Right lung (tissue), 10 donors: ENCODE measurements at places on chromosomes 6 and 20. TPM values are rescaled to one million over a fixed set of nuclear protein-coding genes. Genes with fewer than 3 reads are reported as not detected.

GRCh38 chr6:160277144-160277543 lies 18.5 kb upstream of the SLC22A2 start:
- DNase-seq, result no peak

- no peak for DNase-seq
Measured at GRCh38 chr6:138722425-138723371, 50.9 kb upstream of the CCDC28A start.

DNA sequence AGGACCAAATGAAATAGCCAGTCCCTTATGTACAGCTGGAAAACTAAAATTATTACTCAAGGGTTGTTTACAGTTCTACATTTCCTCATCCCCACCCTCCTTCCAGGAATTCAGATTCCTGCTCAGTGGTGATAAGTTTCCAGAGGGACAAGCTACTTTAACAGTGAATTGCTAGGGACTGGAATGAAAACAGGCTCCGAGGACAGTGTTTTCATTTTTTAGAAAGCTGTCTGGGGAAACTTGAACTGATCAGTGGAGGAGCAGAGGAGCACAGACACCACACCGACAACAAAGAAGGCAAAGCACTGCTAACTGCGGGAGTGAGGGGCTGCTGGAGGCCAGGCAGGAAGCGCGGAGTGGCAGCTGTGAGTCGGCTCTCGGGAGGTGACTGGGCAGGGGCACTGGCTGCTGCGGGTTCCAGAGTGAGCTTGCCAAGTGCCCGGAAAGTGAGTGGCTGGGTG lies 322.2 kb downstream of the ESR1 start:
- no peak for DNase-seq

DNA sequence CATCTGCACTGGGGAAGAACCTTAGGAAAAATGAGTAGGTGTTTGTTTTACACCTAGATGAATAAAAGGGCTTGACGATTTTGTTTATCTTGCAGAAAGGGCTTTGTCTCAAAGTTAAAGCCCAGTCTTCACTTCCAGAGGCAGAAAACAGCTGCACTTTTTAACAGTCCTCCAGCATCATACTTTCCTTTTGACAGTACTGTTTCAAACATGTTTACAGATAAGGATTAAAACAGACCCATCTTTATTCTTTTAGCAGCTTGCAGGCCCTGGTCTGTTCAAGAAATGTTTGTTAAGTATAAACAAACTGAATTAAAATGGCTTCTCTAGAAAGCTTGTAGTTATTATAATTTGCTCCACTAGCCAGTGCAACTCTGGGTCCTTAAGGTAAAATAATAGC lies 374.2 kb downstream of the EPHA7 start:
- no peak for DNase-seq

- DNase-seq, result no peak
Measured at GRCh38 chr6:16811277-16811979, 50.2 kb upstream of the ATXN1 start.

DNA sequence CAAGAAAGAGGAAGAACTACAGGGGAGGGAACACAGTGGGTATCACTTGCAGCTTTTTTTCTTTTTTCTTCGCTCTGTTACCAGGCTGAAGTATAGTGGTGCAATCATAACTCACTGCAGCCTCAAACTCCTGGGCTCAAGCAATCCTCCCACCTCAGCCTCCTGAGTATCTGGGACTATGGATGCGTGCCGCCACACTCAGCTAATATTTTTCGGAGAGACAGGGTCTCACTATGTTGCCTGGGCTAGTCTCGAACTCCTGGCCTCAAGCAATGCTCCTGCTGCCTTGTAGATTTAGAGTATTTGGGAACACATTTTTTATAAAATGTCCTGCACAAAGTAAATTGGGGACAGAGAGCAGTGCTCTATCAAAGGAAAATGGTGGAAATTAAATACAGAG lies 28.3 kb downstream of the PARD6B start:
- no peak for DNase-seq

- no peak for DNase-seq
Measured at GRCh38 chr6:146827216-146827928, 228.6 kb downstream of the ADGB start.

DNA sequence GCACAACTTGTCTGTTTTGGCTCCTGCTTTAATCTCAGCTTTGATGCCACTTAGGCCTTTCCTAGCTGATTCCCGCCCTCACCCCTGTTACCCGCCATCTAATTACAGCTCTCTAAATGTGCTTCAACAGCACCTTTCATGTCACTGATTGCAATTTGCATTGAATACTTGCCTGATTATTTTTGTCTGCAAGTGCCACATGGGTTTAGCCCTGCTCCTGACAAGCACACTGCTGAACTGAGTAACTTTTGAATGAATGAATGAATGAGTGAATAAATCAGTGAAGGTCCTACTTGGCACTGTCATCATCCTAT lies 591 bp upstream of the DCBLD1 start:
- DNase-seq, result no peak

DNA sequence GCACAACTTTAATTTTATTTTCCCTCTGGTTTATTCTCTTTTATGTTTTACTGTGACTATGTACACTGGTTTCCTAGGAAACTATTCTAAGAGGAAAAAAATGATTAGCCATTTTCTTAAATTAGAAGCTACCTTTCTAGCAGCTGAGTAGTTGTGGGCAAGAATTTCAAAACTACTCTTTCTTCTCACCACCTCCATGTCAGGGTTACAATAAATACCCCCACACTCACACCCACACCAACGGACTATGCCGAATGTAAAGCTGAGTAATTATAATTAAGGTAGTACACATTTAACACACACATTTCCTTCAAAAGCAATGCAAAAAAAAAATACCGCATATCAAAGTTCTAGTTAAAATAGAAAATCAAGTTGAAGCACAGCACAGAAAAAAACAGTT lies 78.9 kb downstream of the ARHGAP18 start:
- DNase-seq, result no peak

GRCh38 chr6:90285042-90285481 lies 11.6 kb downstream of the BACH2 start:
- no peak for DNase-seq

- no peak for DNase-seq
Measured at GRCh38 chr6:88749849-88750248, 213.6 kb downstream of the RNGTT start.

DNA sequence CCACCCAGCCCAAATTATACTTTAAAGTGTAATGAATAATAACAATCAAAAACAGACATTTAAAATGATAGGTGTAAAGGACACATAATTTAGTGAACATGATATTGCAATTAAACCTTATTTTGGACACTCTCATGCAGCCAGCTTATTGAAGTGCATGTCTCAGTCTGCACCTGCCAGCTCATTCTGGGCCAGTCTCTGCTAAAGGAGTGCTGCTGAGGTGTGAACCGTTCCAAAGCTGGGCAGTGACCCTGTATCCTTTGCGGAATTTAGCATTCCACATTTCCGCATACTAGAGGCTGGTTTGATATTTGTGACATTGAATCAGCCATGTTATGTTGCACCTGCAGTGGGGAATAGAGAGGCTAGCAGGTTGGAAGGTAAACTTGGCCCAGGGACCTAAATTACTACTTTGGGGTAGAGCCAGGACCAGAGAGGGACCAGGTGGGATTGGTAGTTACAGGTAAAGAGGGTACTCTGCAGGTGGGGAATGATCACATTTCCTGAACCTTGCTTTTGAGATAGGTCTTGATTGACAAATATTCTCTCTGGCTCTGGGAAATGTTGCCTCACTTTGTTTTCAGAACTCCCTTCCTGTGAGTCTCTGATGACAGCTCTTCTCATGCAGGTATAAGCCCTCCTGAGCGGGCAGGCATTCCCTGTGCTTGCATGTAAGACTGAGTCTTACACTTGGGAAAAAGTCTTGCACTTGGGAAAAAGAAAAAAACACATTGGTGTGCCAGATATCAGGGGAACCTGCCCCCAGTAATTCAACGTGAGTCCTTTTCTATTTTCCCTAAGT lies 26.2 kb downstream of the TULP4 start:
- DNase-seq, result no peak

DNA sequence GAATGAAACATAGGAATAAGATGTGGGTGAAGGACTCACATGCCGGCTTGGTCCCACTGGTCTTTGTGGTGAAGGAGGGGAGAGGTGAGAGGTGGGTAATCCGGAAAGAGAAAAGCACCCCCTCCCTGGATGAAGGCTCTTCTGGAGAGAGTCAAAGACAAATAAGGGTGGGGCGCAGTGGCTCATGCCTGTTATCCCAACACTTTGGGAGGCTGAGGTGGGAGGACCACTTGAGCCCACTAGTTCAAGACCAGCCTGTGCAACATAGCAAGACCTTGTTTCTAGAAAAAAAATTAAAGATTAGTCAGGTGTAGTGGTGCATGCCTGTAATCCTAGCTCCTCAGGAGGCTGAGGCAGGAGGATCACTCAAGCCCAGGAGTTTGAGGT lies 3.1 kb downstream of the LTB start:
- DNase-seq, result no peak

- DNase-seq, result no peak
Measured at GRCh38 chr20:38222231-38222922, 38.2 kb downstream of the KIAA1755 start.

DNA sequence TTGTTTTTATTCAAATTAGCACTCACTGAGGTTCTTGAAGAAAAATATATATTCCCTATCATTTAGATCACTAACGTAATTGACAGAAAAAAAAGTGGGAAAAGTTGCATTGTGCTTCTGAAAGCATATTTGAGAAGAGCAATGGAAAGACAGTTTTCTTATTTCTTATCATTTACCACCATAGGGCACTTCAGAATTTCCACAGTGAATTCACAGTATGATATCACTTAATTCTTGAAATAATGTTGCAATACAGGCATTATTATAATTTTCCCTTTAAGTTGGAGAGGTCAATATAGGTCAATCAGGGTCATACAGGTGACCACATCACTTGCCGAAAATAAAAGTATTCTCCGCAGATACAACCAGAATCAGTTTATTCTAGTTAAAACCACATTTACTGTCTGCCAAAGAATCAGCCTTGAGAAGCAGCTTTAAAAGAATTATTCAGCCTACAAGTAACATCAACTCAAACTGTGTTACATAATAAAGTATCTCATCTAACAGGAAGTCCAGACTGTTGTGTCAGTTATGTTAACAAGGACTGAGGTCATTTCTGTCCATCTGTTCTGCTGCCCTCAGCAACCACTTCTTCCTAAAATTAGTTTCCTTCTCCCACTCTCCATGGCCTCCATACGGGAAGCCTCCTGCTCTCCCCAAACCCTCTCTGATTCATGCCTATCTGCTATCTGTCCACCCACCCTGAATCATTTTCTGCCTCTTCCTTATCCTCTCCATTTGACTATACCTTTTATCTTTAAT lies 121.2 kb downstream of the SIM1 start:
- DNase-seq, result no peak

DNA sequence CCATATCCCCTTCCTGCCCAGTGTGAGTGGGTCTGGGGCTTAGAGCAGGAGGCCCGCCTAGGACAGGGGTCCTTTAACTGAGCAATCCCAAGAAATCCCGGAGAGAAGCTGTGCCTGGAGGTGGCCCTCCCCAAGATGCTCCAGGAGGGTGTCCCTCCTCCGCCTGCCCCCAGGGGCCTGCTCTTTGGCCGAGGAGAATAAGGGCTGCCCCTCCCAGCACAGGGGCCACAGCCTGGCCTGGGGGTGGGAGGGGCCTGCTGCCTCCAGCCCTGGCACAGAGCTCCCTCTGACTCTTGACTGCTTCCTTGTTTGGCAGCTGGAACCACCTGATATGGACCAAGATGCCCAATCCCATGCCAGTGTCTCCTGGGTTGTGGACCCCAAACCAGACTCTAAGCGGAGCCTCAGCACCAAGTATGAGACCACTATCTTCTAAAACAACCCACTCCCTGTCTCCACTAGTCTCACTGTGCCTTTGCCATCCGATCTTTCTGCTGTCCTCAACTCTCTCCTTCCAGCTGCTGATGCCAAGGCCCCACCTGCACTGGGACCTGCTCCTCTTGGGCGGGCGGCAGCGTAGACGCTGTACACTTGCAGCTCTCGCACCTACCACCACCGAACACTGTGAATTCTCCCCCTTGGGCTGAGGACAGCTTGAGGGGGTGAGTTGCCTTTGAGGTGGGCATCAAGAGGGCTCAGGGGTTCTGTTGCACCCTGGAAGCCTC lies 54.3 kb downstream of the TCP11 start:
- DNase-seq, result no peak

- DNase-seq, result no peak
Measured at GRCh38 chr6:103105686-103106085, 1712.2 kb downstream of the GRIK2 start.

DNA sequence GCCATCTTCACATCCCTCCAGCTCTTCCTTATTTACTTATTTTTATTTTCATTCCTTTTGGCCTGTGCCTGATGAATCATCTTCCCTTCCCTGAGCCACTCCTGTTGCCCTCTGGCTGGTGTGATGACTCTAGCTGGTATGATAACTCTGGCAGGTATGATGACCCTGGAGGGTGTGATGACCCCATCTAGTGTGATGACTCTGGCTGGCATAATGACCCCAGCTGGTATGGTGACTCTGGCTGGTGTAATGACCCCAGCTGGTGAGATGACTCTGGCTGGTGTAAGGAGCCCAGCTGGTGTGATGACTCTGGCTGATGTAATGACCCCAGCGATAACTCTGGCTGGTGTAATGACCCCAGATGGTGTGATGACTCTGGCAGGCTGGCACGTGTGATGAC lies 426.8 kb downstream of the QKI start:
- DNase-seq, result no peak

DNA sequence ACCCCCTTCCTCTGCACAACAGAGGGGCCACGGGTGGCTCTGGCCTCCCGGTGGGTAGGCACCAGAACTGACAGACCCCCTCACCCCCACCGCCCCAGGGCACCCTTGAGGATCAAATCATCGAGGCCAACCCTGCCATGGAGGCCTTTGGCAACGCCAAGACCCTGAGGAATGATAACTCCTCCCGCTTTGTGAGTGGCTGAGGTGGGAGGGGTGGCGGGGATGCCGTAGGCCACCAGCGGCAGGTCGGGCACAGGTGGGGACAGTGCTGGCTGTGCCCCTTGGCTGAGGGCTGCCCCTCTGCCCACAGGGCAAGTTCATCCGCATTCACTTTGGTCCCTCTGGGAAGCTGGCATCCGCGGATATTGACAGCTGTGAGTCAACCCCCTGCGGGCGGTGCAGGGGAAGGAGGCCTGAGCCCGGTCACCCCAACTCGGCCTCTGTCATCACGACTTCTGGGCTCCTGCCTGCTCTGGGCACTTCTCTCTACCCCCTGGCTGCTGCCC lies 29.1 kb downstream of the MYH7B start:
- no peak for DNase-seq

DNA sequence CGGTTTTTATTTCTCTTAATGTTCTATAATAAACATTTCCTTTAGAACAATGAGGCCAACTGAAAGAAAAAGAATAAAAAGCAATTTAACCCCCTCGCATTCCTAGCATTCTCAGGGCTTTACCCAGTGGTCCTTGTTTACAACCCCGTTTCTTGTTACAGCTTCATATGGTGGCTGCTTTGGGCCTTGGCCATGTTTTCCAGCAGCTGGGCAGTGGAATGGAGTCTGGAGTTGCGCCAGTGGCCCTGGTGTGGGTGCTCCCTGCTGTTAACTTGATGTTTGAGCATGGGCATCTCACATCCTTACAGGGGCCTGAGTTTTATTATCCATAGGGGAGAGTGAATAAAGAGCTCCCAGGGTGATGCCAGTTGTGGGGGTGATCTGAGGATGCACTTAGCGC lies 18.8 kb downstream of the EFCAB8 start:
- no peak for DNase-seq

Gene OGFRL1
- polyA plus RNA-seq, result 13.4 TPM

Gene TINAG
- polyA plus RNA-seq, result not detected

Gene C6orf58
- 0.95 TPM for polyA plus RNA-seq

Gene ANKRD66
- 0.34 TPM for polyA plus RNA-seq

Gene CRYBG1
- polyA plus RNA-seq, result 10.4 TPM

Gene PGC
- 5.4 TPM for polyA plus RNA-seq

Gene CEP162
- 21.4 TPM for polyA plus RNA-seq
